ENCODE measurements at places on chromosomes 16 and 17.
A peak's percentile ranks its signal among the peaks of the same experiment; 100 is the strongest.

DNA sequence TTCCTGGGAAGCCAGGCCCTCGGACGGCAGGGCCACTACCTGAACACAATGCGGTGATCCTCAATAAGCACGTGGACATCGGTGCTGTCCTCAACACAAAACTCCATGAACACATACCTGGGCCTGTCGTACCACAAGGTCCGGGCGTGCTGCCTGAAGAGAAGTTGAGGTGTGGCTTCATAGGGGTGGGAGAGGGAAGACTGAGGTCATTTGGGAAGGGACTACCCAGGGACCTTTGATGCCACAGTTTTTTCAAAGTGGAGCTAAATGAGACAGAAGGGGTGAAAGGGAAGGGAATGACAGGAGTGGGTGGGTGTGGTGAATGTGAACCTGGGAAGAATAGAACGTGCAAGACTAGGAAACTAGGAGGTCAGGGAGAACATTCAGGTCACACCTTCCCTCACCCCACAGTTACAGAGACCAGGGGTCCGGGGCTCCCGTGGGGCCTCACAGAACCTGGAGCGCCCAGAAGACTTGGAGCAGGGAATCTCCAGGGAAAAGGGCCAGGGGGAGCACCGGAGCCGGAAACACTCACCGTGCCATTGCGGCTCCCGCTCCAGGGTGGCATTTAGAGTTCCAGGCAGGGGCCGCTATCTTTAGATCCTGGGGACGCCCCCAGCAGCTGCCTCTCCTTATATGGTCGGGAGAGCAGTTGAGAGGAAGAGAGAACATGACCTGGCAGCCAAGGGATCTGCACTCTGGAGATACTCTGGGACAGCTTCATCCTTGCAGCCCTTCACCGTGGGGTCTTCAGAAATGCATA lies at the start of gene PTGES3L:
Gene PTGES3L, minus strand, starts transcription at position 570 of the 763 bp plus-strand sequence. Its CDS starts 27 bp downstream, at position 543.
- DNase-seq = no peak

DNA sequence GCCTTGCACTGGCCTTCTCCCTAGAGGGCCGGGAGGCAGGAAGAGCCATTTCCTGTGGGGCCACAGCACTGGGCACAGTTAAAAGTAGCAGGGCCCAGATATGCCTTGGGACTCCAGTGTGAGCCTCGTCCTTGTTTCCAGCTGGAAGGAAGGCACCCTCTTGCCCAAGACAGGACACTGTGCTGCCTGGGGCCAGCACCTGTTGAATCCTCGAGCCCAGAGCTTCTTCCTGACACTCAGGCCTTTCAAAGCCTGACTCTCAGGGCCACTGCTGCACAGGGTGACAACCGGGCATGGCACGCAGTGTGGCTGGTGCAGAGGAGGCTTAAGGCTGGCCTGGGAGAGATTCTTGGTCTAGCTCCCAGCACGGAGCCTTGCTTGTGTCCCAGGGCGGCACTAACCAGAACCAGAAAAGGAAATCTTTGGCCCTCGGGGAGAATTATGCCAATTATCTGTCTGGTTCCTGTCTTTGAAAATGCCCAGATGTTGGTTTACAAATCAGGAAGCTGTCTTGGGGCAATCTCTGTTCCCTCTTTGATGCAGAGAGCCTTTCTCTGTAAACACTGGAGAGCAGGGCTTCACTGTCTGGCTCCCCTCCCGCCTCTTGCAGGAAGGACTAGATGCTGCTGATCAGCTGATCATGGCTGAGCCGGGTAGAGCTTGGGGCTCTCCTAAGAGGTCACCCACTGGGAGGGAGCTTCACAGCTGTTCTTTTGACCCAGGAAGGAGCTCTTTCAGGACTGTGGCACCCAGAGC lies 11.1 kb downstream of the LDHD start:
- DNase-seq = peak; percentile 69

GRCh38 chr17:51057534-51057933 lies 63.1 kb downstream of the SPAG9 start:
- DNase-seq = no peak

DNA sequence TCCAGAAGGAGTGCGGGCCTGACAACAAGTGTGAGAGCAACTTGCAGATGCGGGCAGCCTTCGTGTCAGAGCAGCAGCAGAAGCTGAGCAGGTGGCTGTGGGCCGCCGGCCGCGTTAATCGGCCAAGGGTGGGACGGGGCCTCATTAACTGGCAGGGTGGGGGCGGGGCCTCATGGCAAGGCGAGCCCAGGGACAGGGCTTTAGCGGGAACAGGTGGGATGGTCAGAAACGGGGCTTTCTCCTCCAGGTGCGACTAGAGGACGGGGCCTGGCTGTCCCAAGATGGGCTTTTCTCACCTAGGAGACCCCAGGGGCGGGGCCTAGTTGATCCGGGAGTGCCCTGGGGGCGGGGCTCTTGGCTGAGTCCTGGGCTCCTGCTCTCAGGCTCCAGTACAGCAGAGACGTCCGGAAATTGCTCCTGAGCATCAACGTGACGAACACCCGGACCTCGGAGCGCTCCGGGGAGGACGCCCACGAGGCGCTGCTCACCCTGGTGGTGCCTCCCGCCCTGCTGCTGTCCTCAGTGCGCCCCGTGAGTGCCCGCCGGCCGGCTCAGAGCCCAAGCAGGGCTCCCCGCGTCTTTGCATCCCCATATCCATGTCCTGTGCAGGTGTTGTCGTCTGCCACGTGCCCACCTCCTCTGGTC lies 18.4 kb upstream of the PDK2 start:
- no peak for DNase-seq

GRCh38 chr17:35710950-35711349 lies 20.5 kb upstream of the RASL10B start:
- DNase-seq = no peak

DNA sequence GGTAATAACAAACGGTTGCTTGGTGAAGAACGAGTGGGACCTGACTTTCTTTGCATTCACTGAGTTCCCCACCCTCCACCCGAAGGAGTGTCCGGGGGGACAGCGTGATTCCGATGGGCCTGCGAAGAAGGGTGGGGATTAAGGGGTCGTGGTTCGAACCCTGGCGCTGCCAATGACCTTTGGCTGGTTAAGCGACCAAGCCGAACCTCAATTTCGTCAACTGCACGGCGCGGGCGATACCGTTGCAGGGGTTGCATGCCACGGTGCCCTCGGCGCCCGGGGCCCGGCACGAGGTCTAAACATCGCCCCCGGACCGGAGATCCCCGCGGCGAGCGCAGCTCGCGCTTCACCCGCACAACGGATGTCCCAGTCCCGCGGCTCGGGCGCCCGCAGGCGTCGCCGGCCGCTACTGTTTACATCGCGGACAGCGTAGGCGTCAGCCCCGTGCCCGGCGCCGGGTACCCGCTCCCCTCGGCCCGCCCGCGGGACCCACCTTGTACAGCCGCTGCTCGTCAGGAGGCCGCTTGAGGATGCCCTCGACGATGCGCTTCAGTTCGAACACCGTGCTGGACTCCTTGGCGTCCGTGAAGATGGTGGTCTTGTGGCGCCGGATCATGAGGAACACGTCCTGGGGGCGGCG lies 460 bp downstream of the ELOB start:
- peak; percentile 77 for DNase-seq

DNA sequence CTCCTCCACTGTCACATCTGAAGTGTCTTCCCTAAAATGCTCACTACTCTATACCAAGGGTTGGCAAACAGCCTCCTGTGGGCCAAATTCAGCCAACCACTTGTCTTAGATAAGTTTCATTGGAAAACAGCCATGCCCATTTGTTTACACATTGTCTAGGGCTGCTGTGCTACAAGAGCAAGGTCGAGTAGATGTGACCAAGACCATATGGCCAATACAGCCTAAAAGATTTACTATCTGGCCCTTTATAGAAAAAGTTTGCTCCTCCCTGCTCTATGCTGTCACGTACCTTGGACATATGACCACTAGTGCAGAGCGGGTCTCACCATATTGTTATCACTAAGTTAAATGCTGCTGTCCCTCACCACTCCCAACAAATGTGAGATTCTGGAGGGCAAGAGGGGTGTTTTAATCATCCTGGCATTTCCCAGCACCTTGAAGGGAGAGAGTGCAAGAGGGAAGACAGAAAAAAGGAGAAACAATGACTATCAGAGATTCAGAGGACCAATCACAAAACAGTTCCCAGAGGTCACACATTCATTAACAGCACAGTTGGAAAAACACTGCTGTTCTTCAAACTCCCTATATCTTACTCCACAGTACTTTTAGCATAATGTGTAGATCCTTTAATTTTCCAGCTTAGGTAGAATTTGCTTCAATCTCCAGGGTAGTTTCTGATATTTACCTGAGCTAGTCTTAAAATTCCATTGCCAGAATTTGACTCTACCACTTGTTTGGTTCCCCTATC lies 13.2 kb downstream of the LSM12 start:
- no peak for DNase-seq

DNA sequence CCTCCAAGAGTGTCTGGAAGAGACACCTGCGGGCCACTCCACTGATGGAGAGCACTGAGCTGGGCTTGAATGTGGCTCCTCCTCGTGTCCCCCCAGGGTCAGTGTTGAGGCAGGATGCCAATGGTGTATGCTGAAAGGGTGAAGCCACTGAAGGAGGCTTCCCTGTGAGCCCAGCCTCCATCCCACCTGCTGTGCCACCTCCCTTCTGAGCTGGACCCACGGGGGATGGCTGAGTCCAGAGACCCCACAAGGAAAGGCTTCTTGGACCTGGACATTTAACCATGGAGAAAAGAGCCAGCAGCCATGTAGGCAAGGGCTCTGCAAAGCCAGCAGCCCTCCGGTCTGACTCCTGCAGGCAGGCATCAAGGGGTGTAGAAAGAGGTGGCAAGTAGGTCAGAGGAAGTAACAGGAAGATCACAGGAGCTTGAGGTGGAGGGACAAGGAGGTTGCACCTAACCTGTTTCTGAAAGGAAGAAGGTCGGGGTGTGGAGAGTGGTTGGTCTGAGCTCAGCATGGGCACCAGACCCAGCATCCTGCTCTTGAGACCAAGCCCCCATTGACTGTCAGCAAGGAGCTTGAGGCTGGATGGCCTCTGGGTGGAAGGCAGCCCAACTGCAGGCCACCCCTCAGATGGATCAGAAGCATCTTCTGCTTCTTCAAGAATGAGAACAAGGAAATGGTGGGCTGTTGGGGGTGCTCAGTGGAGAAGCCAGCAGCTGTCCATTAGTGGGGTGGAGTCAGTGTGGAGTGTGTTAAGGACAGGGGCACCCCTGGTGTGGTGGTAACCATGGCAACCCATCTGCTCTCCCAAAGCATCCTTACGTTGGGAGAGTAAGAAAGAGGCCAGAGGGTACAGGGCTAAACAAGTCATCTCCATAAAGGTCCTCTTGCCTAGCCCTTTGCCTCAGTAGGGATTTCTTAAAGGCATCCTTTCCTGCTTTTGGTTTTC lies 80.7 kb downstream of the PLD6 start:
- DNase-seq = no peak

GRCh38 chr17:80868022-80868609 lies 123.5 kb upstream of the CHMP6 start:
- no peak for DNase-seq

DNA sequence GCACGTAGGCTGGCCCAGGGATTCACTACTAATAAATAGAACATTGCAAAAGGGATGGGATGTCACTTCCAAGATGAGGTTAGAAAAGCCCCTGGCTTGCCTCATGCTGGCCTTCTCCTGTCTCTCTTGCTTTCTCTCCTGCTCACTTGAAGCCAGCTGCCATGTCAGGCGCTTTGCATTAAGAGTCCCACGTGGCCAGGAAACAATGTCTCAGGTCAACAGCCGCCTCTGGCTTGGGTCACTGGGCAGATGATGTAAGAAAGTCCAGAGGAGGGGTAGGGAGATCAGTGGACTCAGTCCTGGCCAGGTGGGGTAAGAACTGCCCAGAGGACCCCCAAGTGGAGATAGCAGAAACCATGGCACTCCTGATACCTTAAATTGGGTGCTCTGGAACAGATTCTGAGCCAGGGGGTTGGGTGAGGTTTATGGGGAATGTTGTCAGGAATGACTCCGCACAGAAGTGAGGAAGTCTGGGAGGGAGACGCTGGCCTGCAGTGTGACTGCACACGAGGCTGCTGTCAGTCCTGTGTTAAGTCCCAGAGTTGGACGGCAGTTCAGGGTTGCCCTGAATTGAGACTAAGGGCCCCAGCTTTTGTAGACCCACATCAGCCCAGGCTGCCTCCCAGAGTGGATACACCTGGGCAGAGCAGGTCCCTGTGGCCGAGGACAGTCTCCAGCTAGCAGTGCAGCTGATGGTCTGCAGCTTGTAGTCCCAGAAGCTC lies 17.7 kb downstream of the C16orf82 start:
- no peak for DNase-seq

GRCh38 chr17:79629548-79630049 lies 18.7 kb upstream of the RBFOX3 start:
- DNase-seq = no peak

GRCh38 chr16:19882186-19882585 lies 2.5 kb downstream of the GPRC5B start:
- no peak for DNase-seq

GRCh38 chr16:14496047-14496770 lies 133.9 kb downstream of the PARN start:
- DNase-seq = no peak

GRCh38 chr17:75771334-75772281 lies 6.6 kb upstream of the GALK1 start:
- DNase-seq = peak; percentile 32

- DNase-seq = peak; percentile 36
Observed at GRCh38 chr17:4587803-4588202, 3.5 kb downstream of the SMTNL2 start.

- no peak for DNase-seq
Observed at GRCh38 chr17:31144836-31145235, 50.1 kb downstream of the NF1 start.

- no peak for DNase-seq
Observed at GRCh38 chr16:3074860-3075522, 9.6 kb downstream of the IL32 start.

DNA sequence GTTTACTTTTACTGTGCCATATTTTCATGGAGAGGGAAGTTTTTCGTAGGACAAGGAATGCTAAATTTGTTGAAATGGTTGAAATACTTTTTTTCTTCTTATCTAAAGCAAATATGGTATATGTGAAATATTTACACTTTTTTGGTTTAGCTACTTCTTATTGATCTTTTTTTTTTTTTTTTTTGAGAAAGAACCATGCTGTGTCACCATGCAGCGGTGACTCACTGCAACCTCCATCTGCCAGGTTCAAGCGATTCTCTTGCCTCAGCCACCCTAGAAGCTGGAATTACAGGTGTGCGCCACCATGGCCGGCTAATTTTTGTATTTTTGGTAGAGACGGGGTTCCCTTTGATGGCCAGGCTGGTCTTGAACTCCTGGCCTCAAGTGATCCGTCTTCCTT lies 100.5 kb downstream of the FTO start:
- no peak for DNase-seq

DNA sequence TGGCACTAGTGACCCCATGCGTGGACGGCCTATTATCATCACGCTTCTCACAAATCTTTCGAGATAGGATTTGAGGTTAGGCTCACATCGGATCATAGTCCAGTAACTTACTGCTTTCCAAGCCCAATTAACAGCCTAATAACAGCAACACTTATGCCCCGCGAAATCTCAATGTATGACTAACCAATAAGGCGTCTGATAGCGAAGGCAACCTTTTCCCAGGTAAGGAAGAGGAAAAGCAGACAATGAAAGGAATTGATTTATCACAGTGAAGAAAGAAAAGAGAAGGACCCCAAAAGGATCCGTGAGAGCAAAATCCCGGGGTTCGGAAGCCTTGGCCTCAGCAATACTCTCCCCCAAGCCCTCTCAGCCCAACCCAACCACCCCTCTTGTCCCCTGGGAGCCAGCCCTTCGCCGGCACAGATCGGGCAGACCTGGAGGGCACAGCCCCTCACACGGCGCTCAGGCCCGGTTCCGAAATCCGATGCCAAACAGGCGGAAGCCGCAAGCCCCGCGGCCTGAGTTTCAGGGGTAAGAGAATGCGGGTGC lies 534 bp downstream of the GPATCH8 start:
- peak; percentile 75 for DNase-seq

GRCh38 chr17:82927661-82928601 lies 88.1 kb upstream of the ZNF750 start:
- peak; percentile 45 for DNase-seq

- DNase-seq = no peak
Observed at GRCh38 chr17:7177954-7178477, 1.2 kb downstream of the ASGR1 start.

Measured in upper lobe of right lung (tissue), 1 donor.